Renal cortical epithelial cell (primary cell): ENCODE measurements at places on chromosomes 5 and 9.

DNA sequence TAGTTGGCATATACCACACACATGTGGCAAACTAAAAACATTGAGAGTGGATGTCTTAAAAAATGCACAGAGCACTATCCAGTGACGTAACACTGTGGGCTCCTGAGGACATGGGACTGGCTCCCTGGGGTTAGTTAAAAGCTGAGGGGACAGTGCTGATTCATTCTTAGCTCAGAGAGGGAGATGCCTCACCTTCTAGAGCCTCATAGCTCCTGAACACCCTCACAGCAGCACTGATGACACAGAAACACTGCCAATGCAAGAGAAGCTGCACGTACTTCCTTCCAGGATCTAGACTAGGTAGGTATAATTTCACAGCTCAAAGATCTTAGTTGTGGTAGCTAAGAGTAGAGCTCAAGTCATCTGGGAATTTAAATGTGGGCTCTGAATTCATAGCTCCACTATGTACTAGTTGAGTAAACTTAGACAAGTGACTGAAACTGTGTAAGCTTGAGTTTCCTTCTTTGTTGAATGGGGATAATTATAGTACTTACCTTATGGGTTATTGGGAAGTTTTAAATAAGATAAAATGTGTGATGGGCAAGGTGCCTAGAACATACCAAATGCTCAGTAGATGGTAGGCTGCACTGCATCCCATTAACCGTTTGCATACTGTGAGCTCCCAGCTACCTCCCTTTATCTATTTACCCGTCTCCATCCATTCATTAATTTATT lies 279.9 kb downstream of the ASTN2 start:
- DNase-seq: no peak

DNA sequence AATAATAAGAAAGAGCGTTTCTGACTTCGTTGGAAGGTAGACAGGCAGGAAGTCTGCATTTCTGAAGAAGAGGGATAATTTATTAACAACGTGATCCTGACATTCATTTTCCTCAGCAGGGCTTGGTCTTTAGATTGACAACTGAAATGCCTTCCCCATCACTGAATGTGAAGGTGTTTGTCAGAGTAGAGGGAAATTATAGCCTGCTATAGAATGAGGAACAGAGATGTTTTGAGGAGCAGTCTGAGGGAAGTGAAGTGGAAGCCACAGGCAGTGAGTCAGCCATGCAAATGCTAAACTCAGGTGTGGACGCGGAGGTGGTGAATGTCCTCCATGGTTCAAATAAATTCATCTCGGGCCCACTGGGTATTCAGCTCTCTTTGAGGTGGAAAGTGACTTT lies 30.5 kb downstream of the C7 start:
- DNase-seq: no peak

GRCh38 chr9:85478847-85479246 lies 262.9 kb downstream of the AGTPBP1 start:
- no peak for DNase-seq

DNA sequence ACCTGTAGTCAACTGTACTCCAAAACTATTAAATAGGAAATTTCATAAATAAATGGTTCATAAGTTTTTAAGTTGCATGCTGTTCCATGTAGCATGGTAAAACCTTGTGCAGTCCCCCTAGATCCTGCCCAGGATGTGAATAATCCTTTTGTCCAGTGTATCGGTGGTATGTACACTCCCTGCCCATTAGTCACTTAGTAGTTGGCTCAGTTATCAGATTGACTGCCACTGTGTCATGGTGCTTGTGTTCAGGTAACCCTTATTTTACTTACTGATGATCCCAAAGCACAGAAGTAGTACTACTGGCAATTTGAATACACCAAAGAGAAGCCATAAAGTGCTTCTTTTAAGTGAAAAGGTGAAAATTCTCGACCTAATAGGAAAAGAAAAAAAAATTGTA lies 134.2 kb downstream of the RNF180 start:
- peak; percentile 67 for DNase-seq

GRCh38 chr5:91049112-91049511 lies 334.0 kb downstream of the ARRDC3 start:
- no peak for DNase-seq

DNA sequence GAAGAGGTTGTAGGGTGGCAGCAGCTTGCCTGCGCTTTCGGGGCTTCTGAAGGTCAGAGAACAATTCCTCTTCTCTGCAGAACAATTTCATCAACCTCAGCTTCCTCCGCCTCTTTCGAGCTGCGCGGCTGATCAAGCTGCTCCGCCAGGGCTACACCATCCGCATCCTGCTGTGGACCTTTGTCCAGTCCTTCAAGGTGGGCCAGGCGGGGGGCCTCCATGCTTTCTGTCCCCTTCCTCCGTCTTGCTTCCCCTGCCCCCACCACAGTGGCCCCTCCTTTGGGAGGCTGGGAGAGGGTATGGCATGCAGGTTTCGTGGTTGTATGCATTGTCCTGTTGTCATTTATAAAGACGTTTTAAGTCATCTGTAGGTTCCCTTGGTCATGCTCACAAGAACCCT lies 195.8 kb downstream of the CACNA1B start:
- DNase-seq: no peak

DNA sequence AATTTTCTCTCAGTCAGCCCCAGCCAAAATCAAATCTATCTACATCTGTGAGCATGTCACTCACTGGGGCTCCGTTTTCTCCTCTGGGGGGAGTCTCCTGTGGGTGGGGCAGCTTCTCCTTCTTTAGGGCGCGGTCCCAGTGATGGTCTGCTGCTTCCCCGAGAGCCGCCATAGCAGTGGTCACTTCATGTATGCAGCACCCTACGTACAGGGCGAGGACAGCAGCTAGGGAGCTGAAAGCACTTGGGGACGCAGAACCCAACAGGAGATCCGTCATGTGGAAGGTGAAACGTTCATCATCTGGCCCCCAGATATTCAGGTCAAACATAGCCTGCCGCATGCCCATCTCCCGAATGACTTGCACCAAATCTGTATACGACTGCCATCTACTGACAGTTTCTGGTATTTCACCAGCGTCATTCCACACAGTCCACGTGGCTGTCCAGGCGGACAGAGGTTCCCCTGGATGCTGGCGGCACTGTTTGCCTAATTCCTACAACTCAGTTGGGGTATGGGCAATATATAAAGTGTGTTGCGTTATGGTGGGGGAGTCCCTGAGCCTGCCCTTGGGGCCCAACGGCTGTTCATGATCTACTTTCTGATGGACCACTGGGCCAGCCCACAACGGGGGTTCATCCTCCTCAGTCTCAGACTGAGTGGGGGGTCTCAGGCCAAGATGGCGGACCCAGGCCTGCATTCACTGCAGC lies 795.0 kb downstream of the EFNA5 start:
- no peak for DNase-seq

- DNase-seq: no peak
Measured at GRCh38 chr9:38015266-38015665, 53.8 kb downstream of the SHB start.

DNA sequence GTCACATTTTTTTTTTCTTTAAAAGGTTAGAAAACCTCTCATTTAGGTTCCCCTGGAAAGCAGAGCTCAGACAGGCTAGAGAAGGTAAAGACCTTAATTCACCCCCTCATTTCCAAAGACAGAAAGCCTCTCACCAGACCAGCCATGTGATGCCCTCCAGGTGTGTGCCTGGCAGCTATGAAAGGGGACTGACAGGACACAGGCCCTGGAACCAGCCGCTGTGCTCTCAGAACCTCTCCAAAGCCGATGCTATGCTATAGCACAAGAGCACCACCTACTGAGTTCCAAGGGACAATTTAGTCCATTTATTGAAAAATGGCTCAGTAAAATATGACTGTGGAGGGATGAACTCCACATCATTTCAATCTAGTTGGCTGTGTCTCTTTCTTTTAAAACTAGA lies 48.8 kb downstream of the FANCC start:
- peak; percentile 52 for DNase-seq

DNA sequence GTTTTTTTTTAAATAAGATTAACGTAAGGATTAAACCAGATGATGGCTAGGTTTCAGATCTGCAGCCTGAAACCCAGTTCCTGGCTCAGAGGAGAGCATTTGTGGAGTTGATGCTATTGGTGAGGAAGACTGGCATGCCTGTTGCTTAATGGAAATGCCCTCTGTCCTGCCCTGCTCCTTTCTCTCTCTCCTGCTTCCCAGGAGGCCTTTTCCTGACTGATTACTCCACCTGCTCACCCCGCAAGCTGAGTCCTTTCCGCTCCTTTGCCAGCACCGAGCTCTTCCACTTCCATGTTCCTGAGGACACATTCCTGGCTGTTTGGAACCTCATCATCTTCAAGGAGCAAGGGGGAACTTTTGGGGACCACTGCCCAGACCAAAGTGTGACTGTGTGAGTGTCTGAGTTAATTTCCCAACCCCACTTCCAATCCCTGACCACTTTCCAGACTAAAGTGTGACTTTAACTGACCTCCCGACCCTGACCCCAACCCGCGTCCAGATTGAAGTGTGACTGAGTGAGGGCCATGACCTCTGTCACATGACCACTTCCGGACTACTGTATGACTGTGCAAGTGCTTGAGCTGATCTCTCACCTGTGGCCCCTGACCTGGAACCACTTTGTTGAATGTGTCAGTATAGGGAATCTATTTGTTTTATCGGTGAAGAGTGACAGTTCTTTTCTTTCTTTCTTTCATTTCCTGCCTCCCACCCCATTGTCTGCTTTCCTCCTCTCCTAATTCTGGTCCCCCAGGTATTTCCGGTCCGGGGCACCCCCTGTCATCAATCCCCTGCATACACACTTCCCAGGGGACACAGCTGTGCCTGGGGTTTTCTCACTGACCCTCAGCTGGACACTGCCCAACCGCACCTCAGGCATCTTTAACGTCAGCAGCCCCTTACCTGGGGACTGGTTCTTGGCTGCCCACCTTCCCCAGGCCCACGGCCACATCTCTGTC lies 5.5 kb downstream of the TMEM8B start:
- DNase-seq: no peak

GRCh38 chr5:57598756-57599155 lies 116.1 kb upstream of the ACTBL2 start:
- DNase-seq: peak; percentile 81

GRCh38 chr5:14838396-14839319 lies 32.9 kb downstream of the ANKH start:
- DNase-seq: no peak

GRCh38 chr5:53112909-53113308 lies 3.4 kb upstream of the MOCS2 start:
- DNase-seq: no peak

GRCh38 chr5:77972469-77973252 lies 196.5 kb upstream of the TBCA start:
- no peak for DNase-seq

- DNase-seq: no peak
Measured at GRCh38 chr9:133427658-133428348, 5.6 kb downstream of the ADAMTS13 start.

DNA sequence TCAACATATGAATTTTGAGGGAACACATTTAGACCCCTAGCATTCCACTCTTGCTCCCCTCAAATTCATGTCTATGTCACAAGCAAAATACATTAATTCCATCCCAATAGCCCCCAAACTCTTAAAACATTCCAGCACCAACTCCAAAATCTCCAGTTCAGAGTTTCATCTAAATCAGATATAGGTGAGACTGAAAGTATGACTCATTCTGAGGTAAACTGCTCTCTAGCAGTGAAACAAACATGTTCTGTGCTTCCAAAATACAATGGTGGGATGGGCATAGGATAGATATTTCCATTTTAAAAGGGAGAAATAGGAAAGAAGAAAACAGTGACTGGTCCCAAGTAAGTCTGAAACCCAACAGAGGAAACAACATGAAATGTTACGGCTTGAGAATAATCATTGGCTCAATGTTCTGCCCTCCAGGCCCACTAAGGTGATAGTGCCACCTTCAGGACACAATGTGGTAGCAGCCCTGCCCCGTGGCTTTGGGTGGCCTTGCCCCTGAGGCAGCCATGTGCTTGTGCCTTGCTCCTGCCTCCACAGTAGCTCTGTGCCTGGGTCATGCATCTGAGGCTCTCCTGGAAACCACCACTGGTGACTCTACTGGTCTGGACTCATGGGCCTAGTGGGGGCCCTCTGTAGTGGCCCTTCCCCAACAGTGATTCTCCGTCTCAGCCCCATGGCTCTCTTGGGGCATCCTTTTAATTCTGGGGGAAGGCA lies 36.4 kb upstream of the IPPK start:
- DNase-seq: peak; percentile 22

GRCh38 chr5:180161420-180162303 lies 47.3 kb downstream of the RASGEF1C start:
- DNase-seq: no peak

GRCh38 chr9:70506159-70506558 lies 91.7 kb upstream of the KLF9 start:
- DNase-seq: peak; percentile 69

- DNase-seq: no peak
Measured at GRCh38 chr5:12022444-12022843, 118.2 kb upstream of the CTNND2 start.

- no peak for DNase-seq
Measured at GRCh38 chr5:83022334-83022733, 54.9 kb downstream of the TMEM167A start.

DNA sequence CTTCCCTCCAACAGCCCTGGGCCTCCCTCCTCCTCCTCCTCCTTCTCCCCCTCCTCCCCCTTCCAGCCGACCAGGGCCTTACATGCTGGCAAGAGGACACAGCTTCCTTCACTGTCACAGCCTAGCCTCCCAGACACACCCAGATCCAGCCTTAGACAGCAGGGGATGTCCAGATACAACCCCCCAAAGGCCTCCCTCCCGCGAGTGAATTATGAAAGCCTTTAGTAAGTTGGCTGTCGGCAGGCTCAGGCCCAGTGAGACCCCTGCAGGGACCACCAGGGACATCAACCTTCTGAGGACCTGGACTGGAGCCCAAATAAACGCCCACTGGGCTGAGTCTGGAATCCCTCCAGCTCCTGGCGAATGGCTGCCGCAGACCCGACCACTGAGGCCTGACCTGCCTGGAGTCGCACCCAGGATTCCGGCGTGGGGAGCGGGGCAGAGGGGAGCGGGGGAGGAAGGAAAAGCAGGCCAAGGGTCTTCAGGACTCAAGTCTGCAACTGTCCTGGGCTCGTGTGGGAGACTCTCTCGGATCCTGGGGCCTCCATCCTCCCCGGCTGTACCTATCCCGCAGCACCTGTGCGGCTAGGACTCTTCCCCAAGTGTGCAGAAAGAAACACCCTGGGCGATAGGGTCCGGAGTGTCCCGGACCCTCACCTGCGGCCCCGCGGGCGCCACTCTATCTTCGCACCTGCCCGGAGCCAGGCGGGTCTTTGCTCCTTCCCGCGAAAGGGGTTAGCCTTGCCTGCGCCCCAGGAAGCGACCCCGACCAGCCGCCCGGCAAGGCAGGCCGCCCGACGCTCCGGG lies 705 bp downstream of the SEPTIN8 start:
- DNase-seq: no peak

GRCh38 chr5:172667786-172668593 lies 26.9 kb downstream of the NEURL1B start:
- no peak for DNase-seq

GRCh38 chr9:94174164-94174563 lies 84.9 kb upstream of the ZNF169 start:
- no peak for DNase-seq

GRCh38 chr9:33619666-33620404 lies 95.8 kb downstream of the ANKRD18B start:
- DNase-seq: peak; percentile 52
